ENCODE measurements at places on chromosomes 3 and 15.

DNA sequence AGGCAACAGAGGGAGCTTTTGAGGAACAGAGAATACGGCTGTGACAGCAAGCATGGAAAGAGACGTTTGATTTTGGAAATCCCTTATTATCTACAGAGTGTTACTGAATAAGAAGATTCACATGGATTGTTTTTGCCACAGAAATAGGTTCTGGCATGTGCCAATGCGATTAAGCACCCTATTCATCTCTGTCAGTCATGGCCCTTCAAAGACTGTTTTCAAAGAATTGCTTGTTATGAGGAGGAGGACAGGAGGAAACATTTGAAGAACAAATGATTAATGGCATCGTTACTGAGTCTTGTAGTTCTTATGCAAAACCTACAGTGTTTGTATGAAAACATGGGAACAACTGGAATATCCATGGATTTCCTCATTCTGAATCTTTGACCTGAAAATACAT lies 86.2 kb downstream of the EPHA6 start:
- no peak for DNase-seq

- peak; percentile 56 for DNase-seq
Measured at GRCh38 chr15:80072285-80072994, 13.0 kb downstream of the ZFAND6 start.

DNA sequence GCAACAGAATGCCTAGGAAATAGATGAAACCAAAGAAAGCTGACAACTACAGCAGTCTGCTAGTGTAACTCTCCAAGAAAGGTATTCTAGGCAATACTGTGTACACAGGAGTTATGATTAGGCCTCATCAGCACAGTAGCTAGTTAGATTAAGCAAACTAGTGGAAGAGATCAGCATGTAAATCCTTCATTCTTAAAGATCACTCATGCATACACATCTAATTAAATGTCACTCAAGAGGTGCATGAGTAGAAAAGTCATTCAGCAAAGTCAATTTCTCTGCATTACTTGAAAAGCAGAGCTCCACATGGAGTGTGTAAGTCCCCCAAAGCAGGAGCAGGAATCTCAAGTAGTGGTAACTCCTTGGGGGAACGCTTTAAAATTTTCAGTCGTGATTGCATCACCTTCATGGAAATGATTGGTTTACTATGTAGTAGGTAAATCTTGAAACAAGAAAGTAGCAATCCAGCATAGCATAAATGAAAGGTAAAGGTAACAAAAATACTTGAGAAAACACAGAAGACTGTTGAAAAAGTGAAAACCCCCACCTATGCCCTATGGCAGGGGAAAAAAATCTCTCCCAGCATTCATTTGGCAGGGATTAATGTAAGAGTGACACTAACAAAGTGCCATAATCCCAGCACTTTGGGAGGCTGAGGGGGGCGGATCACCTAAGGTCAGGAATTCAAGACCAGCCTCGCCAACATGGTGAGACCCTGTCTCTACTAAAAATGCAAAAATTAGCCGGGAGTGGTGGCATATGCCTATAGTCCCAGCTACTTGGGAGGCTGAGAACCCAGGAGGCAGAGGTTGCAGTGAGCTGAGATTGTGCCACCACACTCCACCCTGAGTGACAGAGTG lies 29.4 kb upstream of the PPIB start:
- no peak for DNase-seq

GRCh38 chr3:34106879-34107278 lies 308.4 kb downstream of the PDCD6IP start:
- DNase-seq = peak; percentile 61

- no peak for DNase-seq
Measured at GRCh38 chr3:179082416-179082815, 10.8 kb upstream of the ZMAT3 start.
